ENCODE measurements at places on chromosomes 6 and 20.
A peak's percentile ranks its signal among the peaks of the same experiment; 100 is the strongest.

GRCh38 chr6:37061157-37061804 is 55.8 kb downstream of the FGD2 start:
- DNase-seq = no peak

- DNase-seq = no peak
These were observed 58.0 kb upstream of the CD2AP start for GRCh38 chr6:47419621-47420020.

DNA sequence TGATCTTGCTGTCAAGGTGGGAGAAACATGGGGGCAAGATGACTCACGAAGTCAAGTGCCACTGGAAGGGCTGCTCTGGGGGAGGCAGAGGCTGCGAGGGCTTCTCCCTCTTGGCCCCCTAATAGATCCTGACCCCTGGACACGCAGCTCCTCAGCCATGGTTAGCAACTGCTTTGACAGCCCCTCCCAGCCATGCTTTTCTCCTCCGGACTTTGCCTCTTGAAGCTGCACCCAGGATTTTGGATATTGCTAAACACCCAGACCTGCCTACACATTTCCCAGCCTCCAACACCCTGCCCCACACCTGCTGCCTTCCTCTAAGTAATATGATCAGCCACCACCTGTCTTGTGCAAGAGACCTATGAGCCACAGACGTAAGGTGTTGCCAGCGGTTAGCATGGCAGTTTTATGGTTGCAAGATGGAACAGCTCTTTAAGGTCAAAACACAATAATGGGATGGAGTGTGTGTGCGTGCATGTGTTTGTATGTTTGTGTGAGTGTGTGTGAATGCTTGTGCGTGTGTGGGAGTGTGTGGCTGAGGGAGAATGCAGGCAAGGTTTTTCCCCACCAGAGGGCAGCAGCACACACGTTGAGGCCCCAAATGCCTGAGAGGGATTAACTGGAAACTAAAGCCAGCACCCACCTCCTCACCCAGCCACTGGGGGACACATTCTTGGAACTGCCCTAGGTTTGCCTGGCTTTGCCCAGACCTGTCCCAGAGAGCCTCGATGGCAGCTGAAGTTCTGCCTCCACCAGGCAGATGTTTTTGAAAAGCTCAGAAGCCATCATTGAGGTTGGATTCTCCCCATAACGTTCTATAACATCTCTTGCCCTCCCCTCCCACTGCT is 2.5 kb downstream of the IP6K3 start:
- peak; percentile 86 for DNase-seq

DNA sequence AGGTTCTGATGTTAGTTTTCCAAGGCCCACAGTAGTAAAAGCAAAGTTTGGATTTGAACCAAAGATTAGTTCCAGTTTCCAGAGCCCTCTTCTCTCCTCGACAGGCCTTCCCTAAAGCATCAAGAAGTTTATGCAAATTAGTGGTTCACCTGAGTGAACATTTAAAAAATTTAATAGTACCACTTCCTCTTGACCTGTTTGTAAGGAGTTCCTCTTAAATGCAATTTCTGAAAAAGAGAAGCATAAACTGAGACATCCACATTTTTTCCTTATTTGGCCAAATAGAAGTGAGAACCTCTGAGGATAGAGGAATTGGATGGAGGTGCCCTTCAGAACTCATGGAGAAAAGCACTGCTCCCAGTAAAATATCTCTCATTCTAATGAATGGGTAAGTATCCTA is 1.2 kb upstream of the DSE start:
- no peak for DNase-seq

DNA sequence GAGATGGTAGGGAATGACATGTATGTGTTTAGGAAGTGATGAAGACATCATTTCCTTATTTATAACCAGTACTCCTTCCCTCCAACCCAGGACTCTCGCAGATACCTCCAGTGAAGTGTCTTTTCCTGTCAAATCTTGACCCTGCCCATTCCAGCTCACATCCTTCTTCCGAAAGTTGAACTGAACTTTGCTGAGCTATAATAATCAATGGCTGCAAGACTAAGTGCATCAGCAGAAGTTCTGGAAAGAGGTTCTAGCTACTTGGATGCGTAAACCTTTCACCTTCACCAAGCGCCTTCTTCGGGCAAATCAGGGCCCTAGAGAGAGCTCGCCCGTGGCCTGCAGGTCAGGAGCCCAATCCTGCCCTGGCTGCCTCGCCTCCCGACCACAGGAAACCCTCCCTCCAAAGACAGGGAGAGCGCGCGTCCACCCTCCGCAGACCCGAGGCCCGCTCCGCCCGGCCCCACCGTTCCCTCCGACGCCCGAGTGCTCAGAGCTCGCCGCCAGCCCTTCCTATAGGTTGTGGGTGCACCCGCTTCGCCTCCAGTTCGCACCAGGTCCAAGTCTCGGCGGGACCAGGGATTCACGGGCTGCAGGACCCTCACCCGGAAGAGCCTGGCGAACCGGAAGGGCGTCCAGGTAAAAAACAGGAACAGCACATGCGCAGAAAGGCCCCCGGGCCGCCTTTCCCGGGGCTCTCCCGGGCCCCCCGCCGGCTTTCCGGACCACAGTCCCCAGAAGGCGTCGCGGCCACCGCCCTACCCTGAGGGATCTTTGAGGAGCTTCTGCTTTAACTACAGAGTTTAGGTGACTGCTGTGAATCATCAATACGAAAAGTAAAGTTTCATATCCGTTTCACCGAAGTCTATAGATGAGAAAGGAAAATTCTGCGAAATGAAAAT is at the start of gene ZNF334:
ZNF334 (minus strand) TSS at position 617 of the 902 bp plus-strand sequence. CDS start 1,457 bp downstream, outside the sequence.
- DNase-seq = peak; percentile 73

- DNase-seq = no peak
These were observed 71.4 kb downstream of the CEP57L1 start for GRCh38 chr6:109166673-109167072.

DNA sequence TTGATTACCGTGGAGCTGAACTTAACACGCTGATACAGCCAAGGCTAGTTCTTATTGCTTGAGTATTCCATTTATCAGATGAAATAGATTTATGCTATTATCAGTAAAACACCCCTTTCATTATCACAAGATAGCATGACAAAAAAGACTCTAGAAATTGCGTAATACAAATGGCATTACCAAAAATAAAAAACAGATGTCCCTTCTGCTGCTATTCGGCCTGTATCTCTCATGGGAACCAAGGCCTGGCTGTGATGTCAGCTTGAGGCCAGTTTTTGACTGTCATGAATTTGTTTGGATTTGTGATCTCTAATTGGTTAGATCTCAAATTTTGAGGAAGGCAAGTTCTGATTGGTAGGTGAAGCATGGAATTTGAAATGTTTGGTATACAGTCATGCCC is 25.2 kb downstream of the MEI4 start:
- DNase-seq = no peak

- no peak for DNase-seq
These were observed 63.4 kb downstream of the RPP40 start for GRCh38 chr6:4940416-4940815.

GRCh38 chr6:156334966-156335365 is 442.2 kb upstream of the ARID1B start:
- no peak for DNase-seq

DNA sequence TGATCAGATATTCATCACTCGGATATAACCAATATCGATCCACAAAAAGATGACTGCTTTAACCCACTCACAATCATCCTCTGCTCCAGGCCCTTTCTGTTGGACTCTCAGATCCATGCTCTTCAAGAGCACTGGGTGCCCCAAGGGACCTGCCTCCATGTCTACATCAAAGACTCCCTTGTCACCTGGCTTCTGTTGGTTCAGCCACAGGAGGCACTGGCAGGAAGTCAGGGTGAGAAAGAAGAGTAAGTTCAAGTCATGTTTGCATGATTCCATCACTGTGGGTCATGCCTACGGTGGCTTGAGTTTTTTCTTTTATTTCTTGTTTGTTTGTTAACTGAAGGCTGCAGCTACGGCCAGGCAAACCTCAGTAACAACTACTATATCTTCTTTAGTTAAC is 243.3 kb downstream of the ADGRG6 start:
- no peak for DNase-seq

All from NCI-H524 treated with DMSO at 0.1 percent for 48 hours (cell line).